Upper lobe of left lung (tissue), 6 donors: ENCODE measurements at places on chromosomes 2 and 18.

DNA sequence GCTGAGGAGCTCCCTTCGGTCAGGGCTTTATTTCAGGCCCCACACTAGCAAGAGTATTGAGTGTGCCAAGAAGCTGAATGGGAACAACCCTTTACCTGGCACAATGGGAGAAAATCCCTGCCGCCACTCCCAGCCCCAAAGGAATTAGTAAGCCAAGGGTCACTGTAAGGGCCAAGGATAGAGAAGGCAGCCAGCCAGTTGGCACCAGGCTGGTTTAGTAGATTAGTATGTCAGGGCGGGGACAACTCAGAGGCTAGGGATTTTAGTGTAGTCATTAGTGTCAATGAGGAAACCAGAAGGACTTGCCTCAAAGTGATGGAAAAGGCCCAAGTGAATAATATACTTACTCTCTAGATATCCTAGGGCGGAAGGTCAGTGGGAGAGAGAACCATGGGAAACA is 34.9 kb upstream of the CYP26B1 start:
- no peaks in the 10 kb centered on the region for H3K27me3 ChIP-seq
- DNase-seq: no peak
- no peak overlapping the region for H3K4me3 ChIP-seq
- H3K4me1 ChIP-seq: no peaks in the 10 kb centered on the region

GRCh38 chr2:96526615-96527285 is 9.8 kb upstream of the ARID5A start:
- no peaks in the 10 kb centered on the region for H3K27me3 ChIP-seq
- H3K36me3 ChIP-seq: no peaks in the 10 kb centered on the region
- no peak for DNase-seq
- peak overlapping the region; percentile 63 for H3K4me3 ChIP-seq

DNA sequence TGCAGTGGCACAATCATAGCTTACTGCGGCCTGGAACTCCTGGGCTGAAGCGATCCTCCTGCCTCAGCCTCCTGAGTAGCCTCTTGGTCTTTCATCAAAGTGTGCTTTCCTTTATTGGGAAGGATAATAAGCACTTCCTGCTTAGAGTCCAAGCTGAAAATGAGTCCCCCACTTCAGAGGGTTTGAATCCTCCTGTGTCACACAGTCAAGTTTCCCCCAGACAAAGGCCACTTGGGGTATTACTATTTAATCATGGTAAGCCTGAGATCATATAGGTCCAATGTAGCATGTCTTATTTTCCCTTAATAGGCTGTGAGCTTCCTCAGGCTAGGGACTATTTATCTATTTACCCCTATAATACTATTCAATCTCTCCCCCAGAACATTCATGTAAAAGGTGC is 11.4 kb upstream of the KIAA2012 start:
- H3K27me3 ChIP-seq: no peaks in the 10 kb centered on the region
- H3K4me1 ChIP-seq: no peaks in the 10 kb centered on the region
- H3K27ac ChIP-seq: no peak overlapping the region
- H3K4me3 ChIP-seq: no peak overlapping the region
- no peaks in the 10 kb centered on the region for H3K36me3 ChIP-seq
- DNase-seq: no peak

DNA sequence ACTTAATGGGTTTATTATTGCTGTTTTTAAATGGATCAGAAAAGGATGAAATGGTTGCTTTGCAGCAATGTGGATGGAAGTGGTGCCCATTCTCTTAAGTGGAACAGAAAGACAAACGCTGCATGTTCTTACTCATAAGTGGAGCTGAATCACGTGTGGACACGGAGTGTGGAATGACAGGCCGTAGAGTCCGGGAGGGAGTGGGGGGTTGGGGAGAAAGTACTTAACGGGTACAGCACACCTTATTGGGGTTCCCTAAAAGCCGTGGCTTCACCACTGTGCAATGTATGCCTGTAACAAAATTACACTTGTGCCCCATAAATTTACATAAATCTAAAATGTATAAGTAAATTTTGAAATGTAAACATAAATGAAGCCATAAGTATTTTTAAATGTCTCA is 64.0 kb upstream of the CTDP1 start:
- no peak for DNase-seq
- no peaks in the 10 kb centered on the region for H3K36me3 ChIP-seq
- no peak overlapping the region for H3K4me3 ChIP-seq
- no peaks in the 10 kb centered on the region for H3K4me1 ChIP-seq

DNA sequence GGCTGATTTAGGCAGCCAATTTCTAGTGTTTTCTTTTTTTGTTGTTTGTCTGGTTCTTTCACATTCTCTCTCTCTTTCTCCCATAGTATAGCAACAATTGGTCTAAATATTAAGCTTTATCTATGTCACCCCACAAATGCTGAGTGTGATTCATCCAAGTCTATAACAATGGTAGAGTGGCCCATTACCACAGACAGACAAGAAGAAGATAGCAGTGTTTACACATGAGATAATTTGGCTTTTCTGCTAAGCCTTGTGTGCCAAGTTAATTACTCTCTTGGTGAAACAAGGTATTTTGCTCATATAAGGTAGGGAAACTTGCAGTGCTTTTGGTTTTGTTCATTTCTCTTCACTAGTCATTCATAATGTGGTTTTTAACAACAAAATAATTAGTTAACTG is 166.5 kb downstream of the SLC8A1 start:
- H3K36me3 ChIP-seq: no peaks in the 10 kb centered on the region
- no peak for DNase-seq
- no peak overlapping the region for H3K4me3 ChIP-seq

GRCh38 chr2:46167924-46168323 is 129.3 kb upstream of the EPAS1 start:
- H3K4me1 ChIP-seq: peaks cover 32% of the 10 kb centered on the region
- no peak for DNase-seq
- peak overlapping the region; percentile 42 for H3K27ac ChIP-seq
- no peaks in the 10 kb centered on the region for H3K27me3 ChIP-seq
- H3K36me3 ChIP-seq: peaks cover 8% of the 10 kb centered on the region

DNA sequence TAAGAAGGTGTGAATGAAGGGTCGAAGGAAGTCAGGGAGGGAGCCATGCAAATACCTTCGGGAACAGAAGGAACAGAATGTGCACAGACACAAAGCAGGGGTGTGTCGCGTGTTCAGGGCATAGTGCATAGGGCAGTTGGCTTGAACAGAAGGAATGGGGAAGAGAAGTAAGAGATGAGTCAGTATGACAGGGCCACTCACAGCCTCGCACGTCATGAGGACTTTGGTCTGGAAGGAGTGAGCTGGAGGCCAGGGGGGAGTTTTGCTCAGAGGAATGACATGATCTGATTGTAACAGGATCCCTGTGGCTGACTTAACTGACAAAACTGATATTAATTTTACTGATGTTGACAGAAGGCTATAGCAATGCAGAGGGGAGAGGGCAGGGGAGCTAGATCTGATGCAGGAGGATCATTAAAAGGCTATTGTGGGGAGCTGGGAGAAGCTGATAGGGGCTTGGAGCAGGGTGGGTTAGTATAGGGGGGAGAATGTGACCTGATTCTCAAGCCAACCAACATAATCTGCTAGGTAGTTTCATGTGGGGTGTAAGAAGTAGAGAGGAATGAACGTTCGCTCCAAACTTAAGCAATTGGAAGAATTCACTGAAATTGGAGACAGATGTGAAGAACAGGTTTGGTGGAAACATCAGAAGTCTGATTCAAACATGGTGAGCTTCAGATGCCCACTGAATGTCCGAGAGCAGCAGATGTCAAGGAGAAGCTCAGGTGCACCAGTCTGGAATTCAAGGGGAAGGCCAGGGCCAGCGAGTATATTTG is 60.4 kb upstream of the COPS8 start:
- no peak overlapping the region for H3K4me3 ChIP-seq
- DNase-seq: no peak
- H3K4me1 ChIP-seq: peaks cover 3% of the 10 kb centered on the region
- no peaks in the 10 kb centered on the region for H3K27me3 ChIP-seq

DNA sequence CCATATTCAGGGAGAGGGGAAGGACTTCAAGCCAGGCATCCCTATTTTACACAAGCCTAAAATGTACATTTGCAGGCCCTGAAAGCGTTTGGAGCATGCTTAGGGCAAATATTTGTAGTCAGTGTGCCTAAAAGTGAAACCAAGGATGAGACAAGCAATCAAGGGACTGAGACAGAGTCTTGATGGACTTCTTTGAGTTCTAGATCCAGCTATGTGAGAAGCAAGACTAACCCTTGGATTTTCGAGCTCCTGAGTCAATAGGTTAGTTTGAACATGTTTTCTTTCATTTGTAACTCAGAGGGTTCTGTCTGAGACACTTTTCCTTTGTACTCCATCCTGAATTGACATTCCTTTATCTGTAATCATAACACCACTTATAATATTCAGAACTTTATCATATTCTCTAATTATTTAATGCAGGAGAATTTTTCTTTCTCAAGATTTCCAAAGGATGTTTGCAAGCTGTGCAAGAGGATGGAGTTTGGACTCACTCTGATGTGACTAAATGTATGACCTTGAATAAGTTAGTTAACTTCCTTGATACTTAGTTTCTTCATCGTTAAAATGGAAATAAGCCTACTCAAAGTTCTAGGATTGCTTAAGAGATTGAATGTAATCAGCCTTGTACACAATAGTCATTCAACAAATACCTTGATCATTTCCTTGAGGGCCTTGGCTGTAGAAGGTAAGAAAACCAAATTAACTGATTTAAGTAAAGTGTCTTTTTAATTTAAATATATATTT is 1237.8 kb upstream of the ZEB2 start:
- peaks cover 12% of the 10 kb centered on the region for H3K4me1 ChIP-seq
- DNase-seq: no peak
- H3K27me3 ChIP-seq: no peaks in the 10 kb centered on the region
- H3K36me3 ChIP-seq: no peaks in the 10 kb centered on the region
- H3K4me3 ChIP-seq: no peak overlapping the region

DNA sequence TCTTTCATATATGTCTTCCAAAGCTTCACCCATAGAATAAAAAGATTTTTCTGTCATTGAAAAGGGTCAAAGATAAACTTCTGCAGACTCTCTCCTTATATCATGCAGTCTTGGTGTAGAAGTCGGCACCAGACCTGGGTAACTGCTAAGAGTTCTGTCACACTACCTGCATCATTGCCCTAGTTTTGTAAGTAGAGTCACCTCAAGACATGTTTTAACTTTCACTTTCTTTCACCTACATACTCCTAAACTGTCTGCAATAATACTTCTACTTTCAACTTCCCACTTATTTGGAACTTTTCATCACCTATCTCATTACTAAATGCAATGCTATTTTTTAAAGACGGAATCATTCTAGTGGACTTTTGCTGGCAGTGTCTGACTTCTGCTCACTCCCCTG is 475.6 kb upstream of the VRK2 start:
- H3K4me1 ChIP-seq: no peaks in the 10 kb centered on the region
- H3K4me3 ChIP-seq: no peak overlapping the region
- H3K27ac ChIP-seq: no peak overlapping the region
- no peaks in the 10 kb centered on the region for H3K36me3 ChIP-seq
- no peaks in the 10 kb centered on the region for H3K27me3 ChIP-seq
- DNase-seq: no peak

GRCh38 chr2:184735611-184736010 is 137.3 kb downstream of the ZNF804A start:
- no peak overlapping the region for H3K4me3 ChIP-seq
- no peak overlapping the region for H3K27ac ChIP-seq
- no peak for DNase-seq
- no peaks in the 10 kb centered on the region for H3K27me3 ChIP-seq

DNA sequence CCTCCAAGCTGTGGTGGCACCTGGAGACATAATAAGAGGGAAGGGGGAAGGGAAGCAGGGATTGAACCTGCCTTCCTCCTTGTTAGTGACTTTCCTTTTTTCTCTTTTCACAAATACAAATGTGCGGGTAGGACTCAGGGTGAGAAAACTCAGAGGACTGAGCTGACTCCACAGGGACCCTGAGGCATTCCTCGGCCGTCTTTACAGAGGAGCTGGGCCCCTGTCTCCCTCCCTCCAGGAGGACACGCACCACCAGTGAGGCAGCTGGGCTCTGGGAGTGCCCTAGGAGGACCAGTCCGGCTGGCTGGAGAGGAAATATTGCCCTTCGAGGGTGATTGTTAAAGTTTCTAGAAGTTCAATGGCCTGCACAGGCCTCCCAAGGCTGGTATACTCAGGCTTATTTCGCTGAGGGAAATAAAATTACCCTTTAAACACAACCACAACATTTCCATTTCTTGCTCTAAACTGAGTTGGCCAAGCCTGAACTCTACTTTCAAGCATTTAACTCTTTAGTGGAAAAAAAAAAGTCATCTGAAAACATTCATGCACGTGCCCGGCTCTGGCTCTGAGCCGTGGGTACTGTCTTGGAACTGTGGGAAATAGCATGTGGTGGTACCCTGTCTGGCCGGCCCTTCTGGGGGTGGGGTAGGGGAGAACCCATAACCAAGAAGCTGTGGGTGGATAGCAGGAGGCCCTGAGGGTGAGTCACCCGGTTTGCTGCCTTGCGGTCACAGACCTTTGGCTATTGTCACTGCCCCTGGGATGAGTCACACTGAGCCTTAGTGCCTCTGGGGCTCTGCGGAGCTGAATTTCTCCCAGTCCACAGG is 116.0 kb downstream of the COPS8 start:
- H3K27me3 ChIP-seq: no peaks in the 10 kb centered on the region
- H3K27ac ChIP-seq: no peak overlapping the region
- no peak overlapping the region for H3K4me3 ChIP-seq
- no peaks in the 10 kb centered on the region for H3K4me1 ChIP-seq

GRCh38 chr2:40043641-40044040 is 264.6 kb upstream of the THUMPD2 start:
- H3K36me3 ChIP-seq: no peaks in the 10 kb centered on the region
- DNase-seq: no peak
- no peak overlapping the region for H3K4me3 ChIP-seq
- no peaks in the 10 kb centered on the region for H3K27me3 ChIP-seq
- no peak overlapping the region for H3K27ac ChIP-seq

- no peak overlapping the region for H3K27ac ChIP-seq
- H3K4me1 ChIP-seq: peaks cover 11% of the 10 kb centered on the region
- no peak overlapping the region for H3K4me3 ChIP-seq
- H3K27me3 ChIP-seq: peaks cover 24% of the 10 kb centered on the region
- DNase-seq: peak; percentile 77
Measured at GRCh38 chr2:219448776-219449341, 14.2 kb downstream of the SPEG start.

DNA sequence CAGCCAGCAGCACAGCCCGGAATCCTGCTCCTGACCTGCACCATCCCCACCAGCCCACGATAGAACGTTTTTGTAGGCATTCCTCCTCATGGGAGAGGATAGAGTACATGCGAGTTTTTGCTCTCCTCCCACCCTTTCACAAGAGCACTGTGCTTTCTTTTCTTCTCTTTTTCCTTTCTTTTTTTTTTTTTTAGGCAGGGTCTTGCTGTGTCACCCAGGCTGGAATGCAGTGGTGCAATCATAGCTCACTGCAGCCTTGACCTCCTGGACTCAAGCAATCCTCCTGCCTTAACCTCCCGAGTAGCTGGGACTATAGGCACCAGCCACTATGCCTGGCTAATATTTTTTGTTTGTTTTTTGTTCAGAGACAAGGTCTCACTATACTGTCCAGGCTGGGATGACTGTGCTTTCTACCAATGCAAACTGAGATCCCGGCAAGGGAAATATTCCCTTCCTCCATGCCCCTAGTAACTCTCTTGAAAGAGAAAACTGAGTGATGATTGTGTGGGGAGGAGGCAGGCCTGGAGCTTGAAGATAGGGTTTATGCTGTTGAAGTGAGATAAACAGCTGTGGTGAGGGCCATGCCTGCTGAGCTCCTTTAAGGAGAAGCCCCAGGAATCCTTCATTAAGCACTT is 82.6 kb upstream of the TXNDC2 start:
- H3K27ac ChIP-seq: peak overlapping the region; percentile 71
- no peaks in the 10 kb centered on the region for H3K36me3 ChIP-seq
- no peak overlapping the region for H3K4me3 ChIP-seq
- peaks cover 17% of the 10 kb centered on the region for H3K4me1 ChIP-seq
- H3K27me3 ChIP-seq: no peaks in the 10 kb centered on the region
- DNase-seq: no peak

GRCh38 chr2:80689106-80689505 is 384.6 kb upstream of the LRRTM1 start:
- no peak for DNase-seq
- no peak overlapping the region for H3K4me3 ChIP-seq
- H3K36me3 ChIP-seq: no peaks in the 10 kb centered on the region
- no peak overlapping the region for H3K27ac ChIP-seq
